SJCRH30 (cell line): ENCODE measurements at places on chromosomes 2 and 18. TPM values are rescaled to one million over a fixed set of nuclear protein-coding genes. Genes with fewer than 3 reads are reported as not detected.

GALNT3 gene
- not detected in 2 replicates for total RNA-seq

NCOA1 gene
- 113 and 121 TPM in 2 replicates for total RNA-seq

FAM237A gene
- not detected in 2 replicates for total RNA-seq

TMEM169 gene
- 6.6 and 8.2 TPM in 2 replicates for total RNA-seq

CPLX4 gene
- total RNA-seq: not detected in 2 replicates

ALLC gene
- not detected in 2 replicates for total RNA-seq

MOGAT1 gene
- not detected in 2 replicates for total RNA-seq

TNFAIP6 gene
- total RNA-seq: 0.08 and 0.18 TPM in 2 replicates

TNFRSF11A gene
- 0.08 TPM in 2 replicates for total RNA-seq

RGPD4 gene
- total RNA-seq: 0.05 TPM in 1 of 2 replicates, not detected in the other

C2orf80 gene
- not detected in 2 replicates for total RNA-seq

NEDD4L gene
- 26.0 and 29.3 TPM in 2 replicates for total RNA-seq

POU3F3 gene
- 2.3 and 2.4 TPM in 2 replicates for total RNA-seq

MTIF2 gene
- total RNA-seq: 55.0 and 60.5 TPM in 2 replicates

ZNF638 gene
- 153 and 197 TPM in 2 replicates for total RNA-seq

M1AP gene
- not detected in 2 replicates for total RNA-seq

DIPK1C gene
- not detected in 2 replicates for total RNA-seq

UGT1A4 gene
- total RNA-seq: not detected in 2 replicates

SLC9A2 gene
- total RNA-seq: 0.10 TPM in 2 replicates

XRCC5 gene
- 449 and 483 TPM in 2 replicates for total RNA-seq

MC5R gene
- total RNA-seq: not detected in 2 replicates

LDLRAD4 gene
- total RNA-seq: 0.26 and 0.43 TPM in 2 replicates

CEP76 gene
- 12.5 and 16.3 TPM in 2 replicates for total RNA-seq

PTPN18 gene
- total RNA-seq: 15.4 and 18.6 TPM in 2 replicates

UGGT1 gene
- 51.1 and 51.6 TPM in 2 replicates for total RNA-seq

LHCGR gene
- not detected in 2 replicates for total RNA-seq

GREB1 gene
- total RNA-seq: 0.12 and 0.38 TPM in 2 replicates

LAMA1 gene
- total RNA-seq: 11.9 and 12.0 TPM in 2 replicates

EFEMP1 gene
- total RNA-seq: 0.06 TPM in 1 of 2 replicates, not detected in the other

KATNAL2 gene
- 4.2 and 5.1 TPM in 2 replicates for total RNA-seq

DYSF gene
- total RNA-seq: 13.9 and 15.2 TPM in 2 replicates

CAMKMT gene
- total RNA-seq: 11.3 and 11.9 TPM in 2 replicates
